ENCODE measurements at places on chromosomes 3 and 15. TPM values are rescaled to one million over a fixed set of nuclear protein-coding genes. Genes with fewer than 3 reads are reported as not detected.

PSMD6 gene
- total RNA-seq: 110 TPM

BDH1 gene
- 0.94 TPM for total RNA-seq

UPK1B gene
- not detected for total RNA-seq

IGSF10 gene
- 0.19 TPM for total RNA-seq

USP13 gene
- total RNA-seq: 8.0 TPM

CPLX3 gene
- not detected for total RNA-seq

TRAK1 gene
- 38.9 TPM for total RNA-seq

PP2D1 gene
- not detected for total RNA-seq

GHSR gene
- not detected for total RNA-seq

CCR5 gene
- not detected for total RNA-seq

ZIC1 gene
- total RNA-seq: not detected

MBD4 gene
- total RNA-seq: 19.8 TPM

CHP1 gene
- 64.0 TPM for total RNA-seq

NEK11 gene
- total RNA-seq: 3.0 TPM

ARGFX gene
- total RNA-seq: not detected

RTP3 gene
- not detected for total RNA-seq
